D341Med (cell line): ENCODE measurements at places on chromosomes 6 and 20.

- no peak for DNase-seq
Observed at GRCh38 chr6:163712981-163713380, 298.5 kb downstream of the QKI start.

- DNase-seq, result peak; percentile 47
Observed at GRCh38 chr6:157831424-157832249, 8.6 kb downstream of the SNX9 start.

DNA sequence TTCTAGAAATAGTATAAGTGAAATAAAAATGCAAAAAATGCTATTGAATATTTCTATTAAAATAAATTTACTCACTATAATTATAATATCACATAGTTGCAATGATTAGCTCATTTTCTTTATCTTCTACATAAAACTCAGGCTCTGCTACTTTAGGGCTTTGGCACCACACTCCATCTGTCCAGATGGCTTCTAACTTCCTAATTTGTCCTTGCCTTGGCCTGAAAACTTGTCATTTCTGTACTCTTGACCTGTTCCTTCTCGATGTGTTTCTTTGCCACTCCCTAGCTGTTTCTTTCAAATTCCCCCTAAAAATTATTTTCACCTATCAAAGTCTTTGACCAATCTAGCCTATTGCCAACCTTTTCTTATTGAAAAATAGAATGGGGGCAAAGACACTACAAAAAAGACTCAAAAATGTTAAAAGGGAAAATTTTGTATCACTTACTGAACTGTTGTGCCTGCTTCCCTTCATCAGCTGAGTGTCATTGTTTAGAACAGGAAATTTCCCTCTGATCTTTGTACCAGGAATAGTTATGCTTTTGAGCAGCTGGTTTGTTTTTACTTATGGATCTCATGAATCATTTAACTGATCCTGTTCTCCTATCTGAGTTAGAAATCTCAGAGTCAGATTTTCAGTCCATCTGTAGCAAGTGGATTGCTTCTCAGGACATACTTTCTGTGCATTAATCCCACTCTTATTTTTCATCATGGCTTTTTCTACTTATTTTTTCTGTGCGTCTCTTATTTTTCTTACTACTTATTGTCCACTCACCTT is 279.2 kb upstream of the CNR1 start:
- DNase-seq, result no peak

DNA sequence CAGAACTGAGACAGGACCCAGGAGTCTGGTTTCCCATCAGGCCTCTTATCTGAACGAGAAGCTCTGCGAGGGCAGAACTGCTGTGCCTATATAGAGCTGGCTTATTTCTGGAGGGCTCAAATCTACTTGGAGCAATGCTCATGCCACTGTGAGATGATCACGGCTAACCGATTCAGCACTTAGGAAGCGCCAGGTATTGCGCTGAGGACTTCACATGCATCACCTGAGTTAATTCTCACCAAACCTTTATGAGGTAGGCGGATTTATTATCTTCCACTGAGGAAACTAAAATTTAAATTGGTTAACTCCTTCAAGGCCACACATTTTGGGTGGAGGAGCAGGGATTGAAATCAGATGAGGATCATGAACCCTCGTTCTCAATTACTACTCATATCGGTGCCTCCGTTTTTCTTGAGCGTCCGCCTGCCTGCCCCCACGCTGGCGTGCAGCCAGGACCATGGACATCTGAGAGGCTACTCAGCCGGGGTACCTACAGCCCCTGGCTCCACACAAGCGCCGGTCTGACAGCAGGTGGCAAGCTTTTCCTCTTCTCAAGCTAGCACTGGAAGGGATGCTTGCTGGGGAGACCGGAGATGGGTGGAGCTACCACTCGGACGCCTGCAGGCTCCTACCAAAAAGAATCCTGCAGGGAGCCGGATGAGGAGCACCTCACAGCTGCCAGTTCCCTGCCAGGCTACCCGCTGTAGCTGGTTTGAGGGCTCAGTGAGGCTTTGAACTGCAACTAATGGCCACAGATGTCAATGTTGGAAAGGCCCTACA is 1.0 kb upstream of the PCIF1 start:
- DNase-seq, result peak; percentile 80

DNA sequence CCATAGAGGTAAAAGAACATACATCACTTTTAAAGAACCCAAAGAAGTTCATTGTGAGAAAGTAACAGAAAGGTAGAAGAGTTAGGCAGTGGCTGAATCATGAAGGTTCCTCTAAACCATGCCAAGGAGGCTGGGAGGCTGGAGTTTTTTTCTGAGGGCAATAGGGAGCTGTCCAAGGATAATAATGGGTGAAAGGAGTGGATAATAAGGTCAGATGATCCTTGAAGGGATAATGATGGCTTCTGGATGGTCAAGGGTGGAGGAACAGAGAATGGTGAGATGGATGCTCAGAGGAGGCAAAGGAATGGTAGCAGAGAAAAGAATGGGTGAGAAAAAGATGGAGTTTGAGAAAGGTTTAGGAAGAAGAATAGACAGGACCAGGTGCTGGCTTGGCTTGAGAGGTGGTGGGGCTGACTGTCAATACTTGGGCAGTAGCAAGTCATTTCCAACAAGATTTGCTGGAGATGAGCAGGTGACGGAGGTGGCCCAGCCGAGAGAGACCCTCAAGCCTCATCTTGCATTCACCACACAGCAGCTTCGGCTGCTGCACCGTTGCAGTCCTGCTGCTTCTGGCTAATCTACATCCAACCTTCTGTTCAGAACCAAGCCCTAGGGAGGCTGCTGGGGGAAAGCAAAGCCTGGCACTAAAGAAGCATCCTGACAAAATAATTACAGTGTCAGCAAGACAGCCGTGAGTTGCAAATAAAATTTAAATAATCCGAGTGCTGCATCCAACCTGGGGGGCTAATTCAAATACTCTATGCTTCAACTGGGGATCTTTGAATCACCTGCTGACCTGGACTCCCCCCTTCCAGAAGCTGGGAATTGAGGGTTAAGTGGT is 131.2 kb upstream of the KCNG1 start:
- no peak for DNase-seq

DNA sequence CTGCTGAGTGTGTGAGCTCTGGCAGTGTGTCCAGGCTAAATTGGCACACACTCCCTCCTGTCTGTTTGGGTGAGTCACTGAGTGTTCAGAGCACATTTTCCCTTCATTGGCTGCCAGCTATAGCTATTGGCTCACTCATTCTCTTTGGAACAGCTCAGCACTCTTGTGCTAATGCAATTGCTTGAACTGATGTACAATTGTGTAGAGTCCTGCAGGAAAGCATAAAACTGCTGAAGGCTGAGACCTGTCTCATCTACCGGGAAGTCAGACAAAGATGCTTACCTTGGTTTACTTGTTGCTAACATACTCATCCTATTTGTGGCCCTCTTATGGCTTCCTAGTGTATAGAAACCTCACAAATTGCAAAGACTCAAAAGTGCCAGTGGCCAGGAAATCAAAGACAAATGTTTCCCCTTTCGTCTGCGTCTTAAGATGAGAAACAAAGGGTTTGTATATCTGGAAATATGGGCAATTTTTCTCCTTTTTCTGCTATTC is 351.0 kb downstream of the BCKDHB start:
- no peak for DNase-seq

DNA sequence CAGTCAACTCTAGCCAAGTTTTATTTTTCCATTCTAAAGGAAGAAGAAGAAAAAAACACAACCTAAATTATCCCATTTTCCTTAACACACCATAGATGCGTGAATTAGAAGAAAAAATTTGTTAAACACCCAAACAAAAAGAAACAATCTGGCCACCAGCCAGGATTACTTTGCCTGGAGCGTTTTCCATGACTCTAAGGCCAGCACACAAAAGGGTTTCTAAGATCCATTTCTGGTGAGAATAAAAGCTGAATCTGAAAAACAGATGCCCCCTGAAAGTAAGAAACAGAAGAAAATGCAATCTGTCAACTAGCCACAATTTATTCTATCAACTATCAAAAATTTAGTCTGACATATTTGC is 267.2 kb upstream of the SULF2 start:
- no peak for DNase-seq

DNA sequence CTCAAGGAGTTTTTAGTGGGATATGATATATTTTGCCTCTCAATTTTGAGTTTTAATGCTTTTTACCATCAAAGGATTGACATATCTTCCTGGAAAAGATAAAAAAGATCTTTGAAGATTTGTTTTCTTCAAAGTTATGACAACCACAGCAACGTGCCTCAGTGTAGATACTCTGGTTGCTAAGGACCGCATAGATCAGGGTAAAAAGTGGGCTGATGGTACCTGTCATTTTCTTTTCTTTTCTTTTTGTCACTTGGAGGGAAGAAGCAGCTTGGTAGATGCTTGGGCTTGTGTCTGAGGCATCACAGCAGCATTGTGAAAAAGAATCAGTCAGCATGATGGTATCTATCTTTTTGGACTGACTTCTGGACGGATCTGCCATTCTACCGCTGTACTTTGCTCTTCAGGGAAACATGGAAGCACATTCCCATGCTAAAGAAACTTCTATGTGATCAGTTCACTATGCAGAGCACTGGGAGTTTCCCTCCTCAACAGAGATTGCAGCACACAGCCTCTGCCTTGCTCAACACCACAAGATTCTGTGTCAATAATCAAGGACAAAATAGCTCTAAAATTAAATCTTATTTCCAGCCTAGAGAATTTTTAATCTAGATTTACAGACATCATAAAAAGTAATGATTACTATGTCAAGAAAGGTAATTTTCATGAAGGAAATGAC is 54.8 kb upstream of the SGK1 start:
- no peak for DNase-seq
